Osteoblast (primary cell): ENCODE measurements at places on chromosomes 2 and 18. TPM values are rescaled to one million over a fixed set of nuclear protein-coding genes. Genes with fewer than 3 reads are reported as not detected.

Gene B4GALT6
- 2.2 and 2.9 TPM in 2 replicates for total RNA-seq

Gene ELOA2
- total RNA-seq, result not detected in 2 replicates

Gene CHST9
- not detected in 2 replicates for total RNA-seq

Gene STEAP3
- 27.4 and 40.9 TPM in 2 replicates for total RNA-seq

Gene SDC1
- total RNA-seq, result 7.6 and 11.8 TPM in 2 replicates

Gene UGT1A3
- total RNA-seq, result not detected in 2 replicates

Gene SAG
- total RNA-seq, result not detected in 2 replicates

Gene FZD7
- total RNA-seq, result 64.8 and 73.8 TPM in 2 replicates

Gene EVA1A
- 70.9 and 74.8 TPM in 2 replicates for total RNA-seq

Gene SOX11
- total RNA-seq, result 0.59 and 0.72 TPM in 2 replicates

Gene RASGRP3
- total RNA-seq, result 0.72 and 1.5 TPM in 2 replicates

Gene PDCD1
- not detected in 2 replicates for total RNA-seq

Gene LAMA3
- total RNA-seq, result 8.3 and 33.3 TPM in 2 replicates

Gene XIRP2
- not detected in 2 replicates for total RNA-seq

Gene REG1B
- total RNA-seq, result not detected in 2 replicates

Gene BCS1L
- total RNA-seq, result 16.6 and 21.2 TPM in 2 replicates

Gene SLC30A3
- under 0.01 and 0.88 TPM in 2 replicates for total RNA-seq

Gene CCDC74B
- total RNA-seq, result 5.4 and 10.9 TPM in 2 replicates

Gene CDH20
- total RNA-seq, result not detected in 2 replicates

Gene PRR30
- total RNA-seq, result not detected in 2 replicates

Gene BBS5
- 5.8 and 9.1 TPM in 2 replicates for total RNA-seq

Gene RSAD2
- 0.29 and 0.72 TPM in 2 replicates for total RNA-seq
